MCF 10A (cell line): ENCODE measurements at places on chromosomes 16 and 17.

DNA sequence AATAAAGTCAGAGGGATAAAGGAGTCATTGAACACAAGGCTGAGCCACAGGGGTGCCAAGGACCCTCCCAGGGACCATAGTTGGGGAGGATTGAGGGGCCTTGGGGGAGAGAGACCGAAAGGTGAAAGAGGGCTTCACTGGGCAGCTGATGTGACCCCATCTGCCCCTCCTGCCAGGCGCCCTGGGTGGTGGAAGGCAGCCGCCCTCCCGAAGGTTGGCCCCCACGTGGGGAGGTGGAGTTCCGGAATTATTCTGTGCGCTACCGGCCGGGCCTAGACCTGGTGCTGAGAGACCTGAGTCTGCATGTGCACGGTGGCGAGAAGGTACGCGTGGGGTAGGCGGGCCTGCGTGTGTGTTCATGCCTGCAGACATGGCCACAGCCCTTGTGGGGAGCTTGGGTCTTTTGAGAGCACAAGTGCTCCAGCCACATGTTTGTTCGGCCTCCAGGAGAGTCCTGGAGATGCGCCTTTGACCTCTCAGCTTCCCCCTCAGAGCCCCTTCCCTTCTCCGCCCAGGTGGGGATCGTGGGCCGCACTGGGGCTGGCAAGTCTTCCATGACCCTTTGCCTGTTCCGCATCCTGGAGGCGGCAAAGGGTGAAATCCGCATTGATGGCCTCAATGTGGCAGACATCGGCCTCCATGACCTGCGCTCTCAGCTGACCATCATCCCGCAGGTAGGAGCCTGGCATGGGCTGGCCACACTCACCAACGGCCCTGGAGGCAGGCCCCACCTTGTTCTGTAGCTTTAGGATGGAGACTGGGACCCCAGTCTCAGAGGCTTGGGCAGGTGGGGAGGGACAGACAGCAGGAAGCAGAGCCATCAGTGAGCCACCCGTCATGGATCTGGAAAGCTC lies 24.1 kb downstream of the ANKRD40 start:
- DNase-seq: no peak

DNA sequence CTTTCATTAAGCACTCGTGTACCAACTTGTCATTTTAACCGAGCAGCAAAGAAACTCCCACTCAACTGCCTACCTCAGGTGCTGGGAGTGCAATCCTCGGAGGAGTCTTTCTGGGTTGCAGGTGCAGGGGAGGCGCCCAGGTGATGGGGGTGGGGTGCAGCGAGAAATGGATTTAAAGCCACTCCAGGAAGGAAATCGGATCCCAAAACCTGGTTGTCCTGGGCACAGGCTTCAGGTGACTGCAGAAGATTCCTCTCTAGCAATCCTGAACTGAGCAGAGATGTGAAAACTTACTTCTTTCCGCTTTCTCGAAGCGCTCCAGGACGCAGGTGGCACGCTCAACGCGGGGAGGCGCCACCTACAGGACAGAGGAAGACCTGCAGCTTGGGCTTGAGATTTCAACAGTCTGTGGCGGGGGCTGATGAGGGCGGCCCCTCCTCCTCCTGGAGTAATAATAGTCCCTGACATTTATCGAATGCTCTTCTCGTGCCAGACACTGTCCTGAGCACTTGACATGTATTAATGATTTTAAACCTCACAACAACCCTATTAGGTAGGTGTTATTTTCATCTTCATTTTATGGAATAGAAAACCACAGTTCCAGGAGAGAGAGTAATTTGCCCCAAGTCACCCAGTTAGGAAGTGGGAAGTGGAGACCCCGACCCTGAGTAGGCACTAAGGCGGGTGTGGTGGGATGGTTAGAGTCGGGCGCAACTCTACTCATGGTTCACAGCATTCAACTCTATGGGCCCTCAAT lies 27.2 kb upstream of the SKAP1 start:
- peak; percentile 64 for DNase-seq

GRCh38 chr16:46873201-46873600 lies 11.0 kb upstream of the GPT2 start:
- DNase-seq: no peak

- DNase-seq: no peak
These were observed 12.5 kb downstream of the RGS11 start for GRCh38 chr16:263182-263774.

DNA sequence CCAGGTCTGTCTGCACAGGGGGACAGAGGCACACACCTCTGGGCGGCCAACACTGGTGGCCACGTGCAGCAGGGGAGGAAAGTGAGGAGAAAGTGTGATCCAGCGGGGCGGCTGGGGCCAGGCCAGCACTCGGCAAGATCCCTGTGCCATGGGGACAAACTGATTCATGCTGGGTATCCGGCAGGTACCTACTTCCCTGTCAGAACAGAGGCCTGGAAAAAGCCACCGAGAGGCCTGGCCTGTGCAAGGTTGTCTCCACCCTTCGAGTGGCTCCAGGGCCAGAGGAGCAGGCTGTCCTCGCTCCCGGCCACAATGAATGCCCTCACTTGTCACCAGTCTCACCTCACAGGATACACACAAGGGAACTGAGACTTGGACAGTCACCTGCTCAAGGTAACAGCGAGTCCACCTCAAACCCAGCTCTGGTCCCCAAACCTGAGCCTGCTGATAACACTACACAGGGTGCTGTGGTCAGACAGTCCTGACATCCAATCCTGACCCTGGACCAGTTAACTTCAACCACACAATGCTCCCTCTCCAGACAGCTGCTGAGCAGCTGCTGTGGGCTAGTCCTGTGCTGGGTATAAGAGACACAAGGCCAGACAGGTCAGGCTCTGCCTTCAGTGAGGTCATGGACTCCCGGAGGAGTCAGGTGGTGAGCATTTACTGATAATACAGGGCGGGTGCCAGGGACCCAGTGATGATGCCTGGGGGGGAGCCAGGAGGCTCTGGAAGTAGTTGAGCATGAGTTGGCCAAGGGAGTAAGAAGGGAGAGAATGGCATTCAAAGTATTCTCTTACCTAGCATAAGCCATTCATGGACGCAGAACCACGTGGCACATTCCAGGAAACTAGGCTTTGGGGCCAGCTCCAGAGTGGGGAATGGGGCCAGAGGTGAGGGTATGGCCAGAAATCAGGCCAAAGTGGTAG lies 53.0 kb downstream of the VAC14 start:
- DNase-seq: peak; percentile 33

DNA sequence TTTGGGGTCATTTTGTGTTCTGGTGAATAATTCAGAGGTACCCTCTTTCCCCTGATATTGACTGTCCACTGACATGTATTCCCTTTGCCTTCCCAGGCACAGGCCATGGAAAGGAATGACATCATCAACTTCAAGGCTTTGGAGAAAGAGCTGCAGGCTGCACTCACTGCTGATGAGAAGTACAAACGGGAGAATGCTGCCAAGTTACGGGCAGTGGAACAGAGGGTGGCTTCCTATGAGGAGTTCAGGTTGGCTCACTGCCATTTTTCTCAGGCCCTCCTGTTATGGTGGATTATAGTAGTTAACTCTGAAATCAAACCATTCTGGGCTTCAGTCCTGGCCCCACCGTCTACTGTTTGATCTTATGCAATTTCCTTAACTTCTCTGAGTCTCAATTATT lies 1.6 kb upstream of the EFTUD2 start:
- DNase-seq: peak; percentile 92

GRCh38 chr17:75757086-75757681 lies 7.8 kb downstream of the GALK1 start:
- no peak for DNase-seq

DNA sequence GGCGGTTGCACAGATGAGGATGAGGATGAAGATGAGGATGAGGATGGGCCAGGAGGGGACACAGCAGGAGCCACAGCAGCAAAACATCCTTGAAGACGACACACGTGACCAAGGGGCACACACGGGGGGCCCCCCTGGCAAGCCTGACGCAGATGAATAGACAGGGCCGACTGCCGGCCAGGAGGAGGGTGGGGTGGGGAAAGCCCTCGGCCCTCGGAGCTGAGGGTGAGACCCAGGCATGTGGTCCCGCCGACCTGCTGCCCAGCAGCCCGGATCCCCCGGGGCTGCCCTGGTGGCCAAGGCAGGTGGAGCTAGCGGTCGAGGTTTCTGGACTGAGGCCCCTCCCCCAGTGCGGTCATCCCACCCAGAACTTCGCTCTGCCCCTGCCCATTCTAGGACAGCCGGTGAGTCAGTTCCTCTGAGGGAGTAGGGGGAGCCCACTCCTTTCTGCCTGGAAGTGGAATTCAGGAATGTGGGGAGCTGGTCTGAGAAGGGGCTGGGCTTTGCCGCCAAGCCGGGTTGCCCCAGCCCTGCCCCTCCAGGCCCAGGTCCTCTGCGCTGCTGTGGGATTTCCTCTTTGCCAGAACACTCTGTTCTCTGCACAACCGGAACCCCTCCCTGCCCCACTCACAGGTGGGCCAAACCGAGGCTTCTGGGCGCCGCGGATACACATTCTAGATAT lies 9.9 kb downstream of the CYGB start:
- peak; percentile 89 for DNase-seq

- DNase-seq: peak; percentile 83
These were observed 487.4 kb upstream of the SOX9 start for GRCh38 chr17:71633391-71633849.

GRCh38 chr17:83071966-83072562 lies 7.3 kb upstream of the METRNL start:
- no peak for DNase-seq

DNA sequence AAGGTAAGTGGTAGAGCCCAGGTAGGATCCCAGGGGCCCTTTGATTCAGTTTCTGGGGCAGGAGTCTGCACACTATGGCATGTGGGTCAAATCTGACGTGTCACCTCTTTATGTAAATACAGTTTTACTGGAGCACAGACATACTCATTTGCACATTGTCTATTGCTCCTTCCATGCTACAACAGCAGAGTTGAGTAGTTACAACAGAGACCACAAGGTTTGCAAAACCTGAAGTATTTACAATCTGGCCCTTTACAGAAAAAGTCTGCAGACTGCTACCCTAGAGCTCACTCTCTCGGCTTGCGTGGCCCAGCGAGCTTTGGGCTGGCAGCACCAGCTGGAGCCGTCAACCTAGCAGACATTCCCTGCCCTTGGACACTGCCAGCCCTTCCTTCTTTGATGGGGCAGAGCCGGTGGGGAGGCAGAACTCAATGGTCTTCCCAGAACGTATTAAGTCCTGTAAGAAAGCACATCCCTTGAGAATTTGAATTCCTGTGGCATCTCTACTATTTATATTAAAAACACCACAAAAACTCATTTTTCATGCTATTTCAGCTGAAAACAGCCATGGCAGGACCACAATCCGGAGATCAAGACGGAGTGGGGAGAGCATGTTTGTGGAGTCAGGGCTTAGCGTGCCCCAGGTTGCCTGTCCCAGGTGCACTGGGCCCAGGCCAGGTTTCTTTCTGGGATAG lies 133.1 kb upstream of the NUDT7 start:
- DNase-seq: no peak

GRCh38 chr16:83138976-83139690 lies 512.4 kb downstream of the CDH13 start:
- DNase-seq: no peak

- no peak for DNase-seq
These were observed 73.5 kb downstream of the GTF3C1 start for GRCh38 chr16:27476240-27476639.

GRCh38 chr16:24539850-24540601 lies 660 bp downstream of the RBBP6 start:
- peak; percentile 30 for DNase-seq

- peak; percentile 76 for DNase-seq
These were observed 73.6 kb downstream of the WIPI1 start for GRCh38 chr17:68383443-68384321.

- no peak for DNase-seq
These were observed 1139.8 kb downstream of the CDH11 start for GRCh38 chr16:63982110-63982509.

DNA sequence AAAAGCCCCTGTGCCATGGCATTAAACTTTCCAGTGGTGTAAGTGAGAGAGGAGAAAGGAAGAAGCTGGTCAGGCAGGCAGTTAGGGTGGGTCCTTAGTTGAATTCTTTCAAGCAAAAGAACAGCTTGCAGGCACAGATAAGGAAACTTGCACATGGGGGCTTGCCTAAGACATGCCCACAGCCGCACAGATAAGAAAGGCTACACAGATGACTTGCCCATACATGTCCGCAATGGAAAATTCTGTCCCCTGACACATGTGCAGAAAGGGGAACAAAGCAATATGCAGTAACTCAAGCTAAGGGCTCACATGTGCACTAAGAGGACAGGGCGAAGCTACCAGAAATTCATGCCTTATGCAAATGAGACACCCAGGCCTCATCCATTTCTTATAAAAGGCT lies 69.9 kb downstream of the GSG1L start:
- no peak for DNase-seq

DNA sequence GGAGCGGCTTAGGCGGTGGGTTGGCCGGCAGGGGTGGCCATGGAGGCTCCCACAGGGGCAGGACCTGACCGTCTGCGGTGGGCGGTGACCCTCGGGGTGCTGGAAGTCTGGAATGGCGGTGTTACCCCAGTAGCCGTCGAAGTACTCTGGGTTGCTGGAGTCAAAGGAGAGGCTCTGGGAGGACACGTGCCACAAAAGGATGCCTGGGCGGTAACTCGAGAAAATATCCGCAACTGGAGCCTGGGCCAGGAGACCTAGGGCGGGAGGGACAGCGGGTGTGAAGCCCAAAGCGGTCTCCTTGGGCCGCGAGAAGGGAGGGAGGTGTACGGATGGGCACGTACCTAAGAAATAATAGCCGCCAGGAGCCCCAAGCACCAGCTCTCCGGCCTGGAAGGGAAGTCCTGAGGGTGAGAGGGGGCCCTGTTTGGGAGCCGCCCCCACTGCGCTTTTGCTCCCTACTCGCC lies 4.6 kb downstream of the ITGA2B start:
- DNase-seq: no peak

DNA sequence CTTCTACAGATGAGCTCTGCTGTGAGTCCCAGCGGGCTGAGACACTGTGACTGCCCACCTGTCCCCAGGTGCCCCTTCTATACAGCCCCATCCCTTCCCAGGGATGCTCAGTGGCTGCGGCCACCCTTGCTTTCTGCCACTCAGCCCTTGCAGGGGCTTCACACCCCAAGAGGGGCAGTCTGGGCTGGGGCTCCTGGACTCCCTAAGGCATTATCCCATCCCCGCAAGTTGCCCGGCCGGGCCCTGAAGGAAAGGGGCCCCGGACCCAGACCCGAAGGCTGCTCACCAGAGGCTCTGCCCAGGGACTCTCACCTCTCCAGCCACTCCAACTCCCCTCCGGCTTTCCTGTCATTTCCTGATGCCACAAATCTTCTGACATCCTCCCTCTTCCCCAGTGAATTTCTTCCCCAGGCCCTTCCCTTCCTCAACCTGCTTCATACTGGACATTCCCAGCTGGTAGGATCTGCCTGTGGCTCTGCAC lies 88.5 kb upstream of the TOB1 start:
- no peak for DNase-seq

GRCh38 chr16:55482056-55482455 lies 3.1 kb downstream of the MMP2 start:
- DNase-seq: peak; percentile 54
